HS-5 (cell line): ENCODE measurements at places on chromosomes 2 and 18.
A peak's percentile ranks its signal among the peaks of the same experiment; 100 is the strongest.

- DNase-seq, result no peak
These were observed 423.3 kb downstream of the LPIN1 start for GRCh38 chr2:12169721-12170120.

DNA sequence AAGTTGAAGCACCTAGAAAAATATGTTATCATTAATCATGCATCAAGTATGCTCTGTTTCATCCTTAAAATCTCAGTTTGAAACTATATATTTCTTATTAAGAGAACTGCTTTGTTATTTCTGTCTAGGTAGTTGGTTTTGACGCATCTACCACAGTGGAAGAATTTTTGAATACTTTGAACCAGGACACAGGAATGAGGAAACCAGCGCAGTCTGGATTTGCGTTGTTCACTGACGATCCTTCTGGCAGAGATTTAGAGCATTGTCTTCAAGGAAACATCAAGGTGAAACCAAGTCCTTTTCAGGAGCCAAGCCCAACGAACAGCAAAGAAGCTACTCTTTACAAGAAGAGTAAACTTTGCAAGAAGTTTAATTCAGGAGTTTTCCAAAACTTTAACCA lies 30.1 kb upstream of the DYNC2LI1 start:
- no peak for DNase-seq

- DNase-seq, result no peak
These were observed 20.9 kb downstream of the NEB start for GRCh38 chr2:151713291-151713903.

DNA sequence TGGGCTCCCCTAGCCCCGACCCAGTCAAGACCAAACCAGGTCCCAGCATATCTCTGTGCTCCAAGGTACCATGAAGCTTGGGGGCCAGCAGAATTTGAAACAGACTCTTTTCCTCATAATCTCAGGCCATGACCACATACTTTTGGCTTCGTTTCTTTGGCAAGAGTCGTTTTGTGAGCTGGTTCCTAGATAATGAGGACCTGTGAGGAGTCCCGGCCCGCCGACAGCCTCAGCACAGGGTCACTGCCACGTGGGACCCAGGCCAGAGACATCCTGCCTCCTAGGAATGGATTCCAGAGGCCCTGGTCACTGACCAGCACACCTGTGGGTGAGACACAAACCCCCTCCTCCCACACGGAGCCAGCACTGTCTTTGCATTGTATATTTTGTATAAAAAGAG lies 73.5 kb downstream of the VAPA start:
- no peak for DNase-seq

- DNase-seq, result no peak
These were observed 17.6 kb upstream of the CD28 start for GRCh38 chr2:203688798-203689197.

DNA sequence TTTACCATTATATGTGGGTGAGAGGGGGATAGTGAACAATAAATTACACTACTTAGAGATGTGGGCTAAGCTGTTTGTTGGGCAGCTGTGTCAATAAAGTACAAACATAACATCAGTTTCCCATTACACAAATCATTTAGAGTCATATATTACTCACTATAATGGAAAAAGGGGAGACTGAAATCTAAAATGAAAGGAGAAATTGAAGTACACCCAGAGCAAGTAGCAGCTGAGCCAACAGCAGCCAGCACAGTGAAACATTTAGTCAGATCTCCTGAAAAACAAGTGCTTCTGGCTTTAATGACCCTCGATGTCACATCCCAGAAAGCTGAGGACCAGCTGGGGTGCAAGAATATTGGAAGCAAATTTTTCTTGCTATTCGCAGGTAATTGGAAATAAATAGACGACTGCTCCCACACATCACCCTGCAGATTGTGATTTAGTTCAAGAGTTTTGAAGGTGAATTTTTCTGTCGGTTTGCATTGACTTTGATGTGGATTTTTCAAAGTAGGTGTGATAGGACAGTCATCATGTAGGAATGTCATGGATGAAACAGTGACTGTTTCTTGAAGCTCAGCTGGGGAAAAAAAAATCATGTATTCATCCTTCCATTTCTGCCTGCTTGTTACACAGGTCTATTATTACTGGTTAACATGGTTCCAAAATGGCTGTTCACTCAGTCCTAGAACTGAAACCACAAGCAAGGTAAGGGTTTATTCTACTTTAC lies 1607.3 kb upstream of the CELF4 start:
- DNase-seq, result no peak

DNA sequence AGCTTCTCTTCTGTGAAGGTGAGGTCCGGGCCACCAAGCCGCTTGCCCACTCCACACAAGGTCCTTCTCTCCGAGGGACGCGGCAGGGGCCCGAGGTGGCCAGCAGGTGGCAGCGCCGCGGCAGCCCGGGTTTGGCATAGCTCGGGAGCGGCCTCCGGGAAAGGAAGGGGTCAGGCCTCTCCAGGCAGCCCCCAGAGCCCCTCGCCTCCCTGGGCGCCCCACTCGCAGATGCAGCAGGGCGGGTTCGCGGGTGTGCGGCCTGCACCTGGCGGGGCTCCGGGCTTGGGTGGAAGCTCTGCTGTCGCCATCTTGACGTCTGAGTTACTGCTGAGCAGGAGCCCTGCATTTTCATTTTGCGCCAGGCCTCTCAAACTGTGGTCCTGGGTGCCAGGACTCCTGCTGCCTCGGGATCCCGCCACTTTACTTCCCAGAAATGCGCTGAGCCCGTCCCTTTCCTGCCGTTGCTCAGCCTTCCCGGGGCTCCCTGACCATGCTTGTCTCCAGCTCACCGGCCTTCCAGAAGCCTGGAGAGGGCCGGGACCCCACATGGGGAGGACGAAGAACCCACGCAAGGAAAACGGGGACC lies 18.6 kb upstream of the NCL start:
- DNase-seq, result peak; percentile 19

DNA sequence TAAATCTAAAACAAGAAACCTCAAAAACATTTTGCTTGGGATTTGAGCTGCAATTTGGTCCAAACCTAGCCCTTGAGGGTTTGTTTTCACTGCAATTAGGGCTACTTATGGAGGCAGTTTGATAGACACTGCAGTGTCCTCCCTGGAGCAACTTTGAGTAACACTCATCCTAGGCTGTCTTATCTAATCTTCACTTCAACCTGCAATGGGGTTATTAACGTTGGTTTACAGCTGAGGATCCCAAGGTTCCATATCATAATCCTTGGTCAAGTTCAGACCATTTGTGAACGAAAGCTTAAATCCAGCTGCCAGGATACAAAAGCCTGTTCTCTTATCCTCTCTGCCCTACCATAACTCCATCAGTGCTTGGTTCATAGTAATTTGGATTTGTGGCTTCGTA lies 2.5 kb downstream of the ANXA4 start:
- no peak for DNase-seq

DNA sequence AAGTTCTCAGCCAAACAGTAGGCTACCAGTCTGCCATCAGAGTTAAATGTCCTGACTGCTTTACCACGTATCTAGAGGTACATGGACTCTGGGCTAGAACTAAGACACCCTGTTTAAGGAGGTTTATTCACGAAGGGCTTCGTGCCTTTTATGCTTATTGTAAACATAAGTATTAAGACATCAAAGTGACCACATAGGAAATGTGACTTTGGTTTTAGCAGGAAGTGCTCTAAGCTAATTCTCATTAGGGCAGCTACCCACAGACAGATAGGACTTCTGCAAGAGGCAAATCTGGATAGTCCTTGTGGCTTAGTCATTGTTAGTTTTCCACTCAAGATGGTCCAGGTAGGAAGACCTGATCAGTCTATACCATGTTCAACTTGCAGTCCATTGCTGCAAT lies 233.3 kb upstream of the MGAT5 start:
- DNase-seq, result no peak

- no peak for DNase-seq
These were observed 155.0 kb upstream of the KCTD1 start for GRCh38 chr18:26703170-26703930.

DNA sequence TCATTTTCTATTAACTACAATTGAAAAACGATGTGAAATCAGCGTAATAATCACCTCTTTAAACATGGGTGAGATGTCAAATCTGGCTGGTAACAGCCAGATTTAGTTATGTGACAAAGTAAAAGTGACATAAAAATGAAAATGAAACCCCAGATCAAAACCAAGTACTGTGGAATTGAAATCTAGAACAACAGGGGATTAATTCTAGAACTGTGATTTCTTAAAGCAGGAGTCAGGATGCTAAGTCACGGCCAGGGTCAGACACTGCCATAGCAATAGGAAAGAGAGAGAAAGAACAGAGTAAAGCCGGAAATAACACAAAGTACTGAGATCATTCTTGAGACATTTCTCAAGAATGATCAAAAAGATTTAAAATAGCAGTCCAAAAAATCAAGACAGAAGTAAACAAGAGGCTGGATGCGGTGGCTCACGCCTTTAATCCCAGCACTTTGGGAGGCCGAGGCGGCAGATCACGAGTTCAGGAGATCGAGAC lies 1183.7 kb upstream of the NXPH2 start:
- no peak for DNase-seq

DNA sequence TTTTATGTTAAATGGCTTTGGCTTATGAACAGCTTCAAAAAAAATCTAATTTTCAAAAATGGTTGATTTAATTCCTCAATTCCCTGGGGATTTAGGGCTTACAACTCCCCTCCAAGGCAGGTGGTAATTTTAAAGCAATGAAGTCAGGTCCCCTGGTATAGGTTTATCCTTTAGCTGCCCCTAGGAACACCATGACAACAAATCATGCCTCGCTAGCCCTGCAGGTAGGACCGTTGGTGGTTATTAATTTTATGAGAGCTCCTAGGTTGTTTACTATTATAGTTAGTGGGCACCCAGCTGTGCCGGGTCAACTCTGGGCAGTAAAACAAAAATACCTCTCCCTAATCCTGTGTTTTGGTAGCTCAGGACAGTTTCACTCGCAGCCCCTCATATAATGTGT lies 26.2 kb upstream of the MBOAT2 start:
- DNase-seq, result no peak

DNA sequence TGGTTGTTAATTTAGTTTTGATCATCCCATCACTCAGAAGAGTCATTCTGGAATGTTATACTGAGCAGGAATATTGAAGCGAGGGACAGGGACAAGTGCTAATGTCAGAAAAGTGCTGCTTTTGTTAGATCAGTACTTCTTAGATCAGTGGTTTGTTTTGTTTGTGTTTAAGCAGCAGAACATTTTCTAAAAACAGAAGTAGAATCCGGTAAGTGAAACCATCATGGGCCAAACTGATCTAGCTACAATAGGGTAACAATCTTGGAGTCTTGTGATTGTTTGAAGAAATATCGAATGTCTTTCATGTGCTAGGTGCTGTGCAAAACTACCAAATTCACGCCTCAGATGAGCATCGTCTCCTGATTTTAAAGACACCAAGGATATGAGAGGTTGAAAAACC lies 45.1 kb upstream of the SEC11C start:
- DNase-seq, result no peak

- DNase-seq, result peak; percentile 42
These were observed 36.0 kb downstream of the SKA1 start for GRCh38 chr18:50410894-50411293.

- DNase-seq, result no peak
These were observed 48.3 kb downstream of the LAMA3 start for GRCh38 chr18:23737578-23737977.

- no peak for DNase-seq
These were observed 32.1 kb upstream of the EVA1A start for GRCh38 chr2:75592888-75593287.

DNA sequence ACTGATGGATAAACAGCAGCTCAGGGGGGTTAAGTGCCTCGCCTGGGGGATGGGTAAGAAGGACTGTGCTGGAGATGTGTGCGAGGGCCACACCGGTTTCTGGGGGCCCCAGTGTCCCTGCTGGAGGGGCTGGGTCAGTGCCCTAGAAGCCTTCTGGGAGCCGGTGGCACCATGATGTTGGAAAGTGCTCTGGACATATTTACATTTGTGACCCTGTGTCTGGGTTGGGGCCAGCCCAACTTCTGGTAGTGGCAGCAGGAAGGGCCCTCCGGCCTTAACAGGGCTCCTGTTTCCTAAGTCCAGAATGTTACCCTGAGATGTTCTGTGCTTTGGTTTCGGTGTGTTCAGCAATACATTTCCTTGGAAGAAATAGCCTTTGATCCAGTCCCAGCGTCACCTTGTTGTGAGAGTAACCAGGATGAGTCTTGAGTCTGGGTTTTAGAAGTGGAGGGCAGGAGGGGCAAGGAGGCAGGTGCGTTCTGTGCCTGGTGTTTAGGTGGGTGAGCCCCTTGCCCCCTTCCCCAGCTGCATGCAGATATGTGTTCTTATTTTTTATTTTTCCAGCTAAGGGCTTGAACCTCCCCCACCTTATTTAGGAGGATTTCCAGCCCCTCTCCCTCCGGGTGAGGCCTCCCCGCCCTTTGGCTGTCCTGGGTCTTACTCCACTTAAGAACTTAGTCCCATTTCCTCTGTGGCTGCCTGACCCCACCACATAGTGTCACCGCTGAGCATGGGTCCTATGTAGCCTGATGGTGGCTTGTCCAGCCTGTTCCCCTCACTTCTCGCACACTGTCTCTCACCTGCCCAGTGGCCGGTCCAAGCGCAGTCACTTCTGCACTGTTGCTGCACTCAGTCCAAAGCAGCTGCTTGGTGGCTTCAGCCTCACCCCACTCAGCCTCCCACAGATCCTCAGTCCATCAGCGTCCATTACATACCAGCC lies 132.7 kb upstream of the HS6ST1 start:
- no peak for DNase-seq

- DNase-seq, result no peak
These were observed 15.8 kb downstream of the M1AP start for GRCh38 chr2:74632209-74632938.

GRCh38 chr2:168655207-168655606 lies 147.2 kb upstream of the NOSTRIN start:
- DNase-seq, result no peak

DNA sequence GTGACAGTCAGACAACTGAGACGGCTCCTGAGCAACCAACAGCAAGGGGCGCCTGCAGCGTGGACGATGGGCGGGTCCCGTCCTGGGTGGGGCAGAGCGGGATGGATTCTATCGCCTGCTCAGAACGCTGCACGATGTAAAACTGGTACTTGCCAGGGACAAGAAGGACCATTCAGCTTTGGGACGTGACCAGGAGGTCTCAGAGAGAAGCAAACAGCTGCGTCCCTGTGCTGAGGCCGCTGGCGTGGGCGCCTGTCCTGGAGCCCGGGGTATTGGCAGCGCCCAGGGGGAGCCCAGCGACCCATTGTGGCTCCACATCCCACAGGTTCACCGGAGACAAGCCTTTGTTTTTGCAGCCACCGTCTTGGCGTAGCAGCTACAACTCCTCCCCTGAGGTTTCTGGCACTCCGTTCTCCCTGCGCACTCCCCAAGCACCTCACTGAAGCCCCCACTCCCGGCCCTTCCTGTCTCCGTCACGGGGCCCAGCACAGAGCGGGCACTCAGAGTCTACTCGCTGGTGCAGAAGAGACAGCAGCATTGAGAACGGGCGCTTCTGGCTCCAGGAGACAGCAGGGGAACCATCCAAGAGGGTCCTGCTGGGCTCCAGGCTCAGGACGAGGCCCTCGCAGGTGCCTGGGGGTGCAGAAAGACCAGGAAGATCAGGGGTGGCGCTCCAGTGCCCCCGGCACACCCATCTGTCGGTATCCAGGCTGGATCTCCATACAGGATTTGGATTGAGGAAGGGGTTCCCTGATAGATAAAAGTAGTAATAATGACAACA lies 22.1 kb upstream of the KCNG2 start:
- DNase-seq, result no peak
